ENCODE measurements at places on chromosomes 1 and 21.

DNA sequence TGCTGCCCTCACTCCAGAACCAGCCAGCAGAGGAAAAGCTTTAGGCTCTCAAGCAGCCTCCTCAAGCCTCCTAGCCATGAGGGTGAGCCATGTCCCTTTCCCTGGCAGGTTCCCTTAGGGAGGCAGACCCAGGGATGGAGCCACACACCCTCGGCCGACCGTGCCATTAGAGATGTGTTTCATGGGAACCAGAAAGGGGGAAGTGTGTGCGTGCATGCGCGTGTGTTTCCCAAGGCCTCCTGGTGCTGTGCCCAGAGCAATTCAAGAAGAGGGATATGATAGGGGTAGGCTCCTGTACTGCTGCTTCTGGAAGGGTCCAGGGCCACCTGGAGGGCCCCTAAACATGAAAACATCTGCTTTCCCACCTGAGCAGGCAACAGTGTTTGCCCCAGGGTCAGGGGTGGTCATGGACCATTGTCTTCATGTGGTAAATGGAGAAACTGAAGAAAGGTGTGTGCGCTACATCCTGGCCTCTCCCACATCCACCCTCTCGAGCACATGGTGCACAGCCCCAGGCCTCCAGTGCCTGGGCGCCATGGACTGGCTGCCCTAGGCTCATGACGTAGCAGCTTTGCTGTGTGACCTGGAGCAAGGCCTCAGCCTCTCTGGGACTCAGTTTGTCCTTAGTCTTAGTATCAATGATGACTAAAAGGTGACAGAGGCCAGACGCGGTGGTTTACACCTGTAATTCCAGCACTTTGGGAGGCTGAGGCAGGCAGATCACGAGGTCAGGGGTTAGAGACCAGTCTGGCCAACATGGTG lies 48.1 kb downstream of the SYF2 start:
- DNase-seq, result no peak

GRCh38 chr1:155050560-155051341 lies at the start of gene ADAM15:
ADAM15 (plus strand) TSS chr1:155051316; CDS start chr1:155051387, 71 bp downstream.
- DNase-seq, result no peak

- DNase-seq, result no peak
Observed at GRCh38 chr1:6086358-6086757, 40.7 kb downstream of the KCNAB2 start.

GRCh38 chr21:15534450-15534886 lies 195.3 kb upstream of the USP25 start:
- no peak for DNase-seq

GRCh38 chr1:2807036-2807435 lies 5.5 kb upstream of the TTC34 start:
- DNase-seq, result no peak

- no peak for DNase-seq
Observed at GRCh38 chr1:239587066-239587465, 200.7 kb downstream of the CHRM3 start.

GRCh38 chr1:243718893-243719292 lies 131.2 kb downstream of the AKT3 start:
- no peak for DNase-seq

DNA sequence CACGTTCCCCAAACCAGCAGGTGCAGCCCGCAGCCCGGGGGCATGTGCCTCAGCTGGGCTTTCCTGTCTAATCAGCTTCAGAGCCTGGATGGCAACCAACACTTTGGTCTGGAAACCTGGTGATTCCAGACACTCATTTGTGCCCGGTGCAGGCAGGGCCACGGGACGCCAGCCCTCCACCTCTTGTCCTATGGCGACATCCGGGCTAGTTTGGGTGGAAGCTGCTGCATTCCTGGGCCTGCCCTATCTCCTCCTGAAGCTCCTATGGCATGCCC lies 111.8 kb downstream of the WDR4 start:
- DNase-seq, result no peak

GRCh38 chr21:33904041-33904440 lies 11.6 kb downstream of the ATP5PO start:
- no peak for DNase-seq

DNA sequence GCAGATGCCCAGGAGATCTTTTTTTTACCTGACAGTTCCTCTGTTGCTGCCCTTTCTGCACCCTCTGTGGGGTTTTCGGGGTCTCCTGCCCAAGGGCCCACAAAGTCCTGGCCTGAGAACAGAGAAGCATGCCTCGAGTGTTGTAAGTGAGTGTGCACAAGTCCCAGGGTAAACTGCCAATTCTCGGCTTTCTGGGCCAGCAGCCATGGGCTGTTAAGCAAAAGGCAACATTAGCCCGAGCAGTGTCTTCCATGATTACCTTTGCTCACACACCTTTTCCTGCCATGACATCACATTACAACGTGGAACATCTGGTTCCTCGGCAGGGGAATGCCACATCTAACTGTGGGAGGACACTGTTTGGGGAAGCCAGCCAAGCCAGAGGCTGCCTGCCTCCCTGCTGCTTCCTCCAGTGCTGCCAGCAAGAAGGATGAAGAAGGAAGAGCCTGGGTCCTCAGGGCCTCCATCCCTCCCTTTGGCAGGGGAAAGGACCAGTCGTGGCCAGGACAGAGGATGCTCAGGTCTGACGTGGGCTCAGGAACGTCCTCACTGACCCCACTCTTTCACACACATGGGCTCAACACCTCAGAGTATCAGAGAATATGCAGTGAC lies 485.9 kb downstream of the OMA1 start:
- no peak for DNase-seq

- DNase-seq, result no peak
Observed at GRCh38 chr1:172404121-172404520, 16.4 kb upstream of the C1orf105 start.

DNA sequence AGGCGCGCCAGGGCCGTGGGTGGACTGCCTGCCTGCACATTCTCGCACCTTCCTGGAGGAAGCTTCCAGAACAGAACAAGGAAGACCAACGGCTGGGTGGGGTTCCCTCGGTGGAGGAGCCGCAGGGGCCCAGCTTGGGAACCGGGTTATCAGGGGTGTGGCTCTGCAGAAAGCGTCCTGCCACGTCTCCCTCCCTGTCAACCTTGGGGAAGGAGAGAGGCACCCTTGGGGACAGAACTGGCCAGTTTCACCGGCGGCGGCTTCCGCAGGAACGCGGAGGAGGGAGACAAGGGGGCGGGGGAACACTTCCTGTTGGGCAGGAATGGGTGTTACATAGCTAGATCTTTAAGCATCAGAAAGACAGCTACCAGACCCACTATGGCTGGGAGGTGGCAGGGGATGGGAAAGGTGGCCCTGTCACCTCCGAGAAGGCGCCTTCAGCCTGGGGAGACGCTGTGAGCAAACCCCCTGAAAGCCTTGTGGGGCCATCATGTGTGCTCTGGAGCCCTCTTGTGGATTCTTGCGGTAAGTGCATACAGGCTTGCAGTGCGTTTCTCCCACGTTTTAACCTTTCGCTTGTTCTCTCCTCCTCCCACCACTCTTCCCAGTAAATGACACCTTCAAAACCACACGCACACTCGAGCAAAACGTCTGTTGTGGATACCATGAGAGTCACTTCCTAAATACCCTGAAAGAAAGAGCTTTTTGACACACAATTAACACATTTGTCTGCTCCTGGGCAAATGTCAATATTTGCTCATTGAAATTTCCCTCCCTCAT lies 3.8 kb upstream of the PLEKHA6 start:
- no peak for DNase-seq

GRCh38 chr1:8653878-8654277 lies 163.6 kb downstream of the RERE start:
- DNase-seq, result no peak

DNA sequence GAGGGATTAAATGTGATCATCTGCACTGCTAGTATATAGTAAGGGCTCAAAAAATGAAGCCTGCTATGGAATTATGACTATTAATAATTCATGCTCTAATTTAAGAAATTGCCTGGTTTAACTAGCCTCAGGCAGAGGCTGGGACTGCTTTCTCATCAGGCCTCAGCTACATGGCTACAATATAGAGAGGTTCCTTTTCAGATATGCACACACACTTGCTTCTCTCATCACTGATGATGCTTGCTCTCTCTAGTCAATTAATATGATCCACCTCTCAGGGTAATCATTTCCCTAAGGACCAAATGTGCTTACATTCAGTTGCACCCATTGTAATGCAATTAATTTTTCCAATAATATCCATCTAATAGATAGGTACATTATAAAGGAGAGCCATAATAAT lies 324.9 kb upstream of the ST6GALNAC5 start:
- DNase-seq, result no peak

GRCh38 chr1:10773376-10773775 lies 23.1 kb downstream of the CASZ1 start:
- DNase-seq, result no peak

- no peak for DNase-seq
Observed at GRCh38 chr1:62090016-62090415, 104.6 kb upstream of the L1TD1 start.

DNA sequence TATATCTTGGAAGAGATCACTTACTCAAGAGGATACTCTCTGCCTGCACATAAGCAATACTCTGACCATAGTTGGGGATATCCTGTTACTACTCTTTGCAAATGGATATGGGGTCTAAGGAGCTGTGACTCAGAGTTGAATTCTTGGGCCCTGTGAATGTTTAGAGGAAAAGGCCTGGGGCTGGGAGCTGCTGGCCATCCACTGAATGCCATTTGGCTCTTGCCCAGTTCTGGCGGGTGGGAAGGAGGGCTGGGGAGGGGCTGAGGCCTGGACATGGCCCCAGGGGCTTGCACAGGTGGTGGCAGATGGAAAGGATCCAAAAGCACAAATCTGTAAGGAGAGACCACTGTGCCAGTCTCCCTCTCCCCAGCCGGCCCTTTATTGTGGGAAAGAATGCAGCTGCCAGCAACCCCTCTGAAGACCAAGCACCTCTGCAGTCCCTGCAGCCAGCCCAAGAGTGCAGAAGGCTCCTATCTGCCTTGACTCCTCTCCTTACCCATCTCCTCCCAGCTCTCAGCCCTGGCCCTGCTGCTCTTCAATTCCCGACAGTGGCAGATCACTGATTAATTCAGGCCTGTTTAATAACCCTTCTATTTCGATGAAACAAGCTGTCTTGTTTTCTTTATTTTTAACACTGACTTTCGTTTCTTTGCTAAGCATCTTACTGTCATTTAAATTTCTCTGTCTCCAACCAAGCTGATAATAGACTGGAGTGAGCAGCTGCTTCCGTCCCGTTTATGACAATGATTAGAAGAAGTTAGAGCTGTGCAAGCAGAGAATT lies 12.1 kb downstream of the PLXNA2 start:
- no peak for DNase-seq

DNA sequence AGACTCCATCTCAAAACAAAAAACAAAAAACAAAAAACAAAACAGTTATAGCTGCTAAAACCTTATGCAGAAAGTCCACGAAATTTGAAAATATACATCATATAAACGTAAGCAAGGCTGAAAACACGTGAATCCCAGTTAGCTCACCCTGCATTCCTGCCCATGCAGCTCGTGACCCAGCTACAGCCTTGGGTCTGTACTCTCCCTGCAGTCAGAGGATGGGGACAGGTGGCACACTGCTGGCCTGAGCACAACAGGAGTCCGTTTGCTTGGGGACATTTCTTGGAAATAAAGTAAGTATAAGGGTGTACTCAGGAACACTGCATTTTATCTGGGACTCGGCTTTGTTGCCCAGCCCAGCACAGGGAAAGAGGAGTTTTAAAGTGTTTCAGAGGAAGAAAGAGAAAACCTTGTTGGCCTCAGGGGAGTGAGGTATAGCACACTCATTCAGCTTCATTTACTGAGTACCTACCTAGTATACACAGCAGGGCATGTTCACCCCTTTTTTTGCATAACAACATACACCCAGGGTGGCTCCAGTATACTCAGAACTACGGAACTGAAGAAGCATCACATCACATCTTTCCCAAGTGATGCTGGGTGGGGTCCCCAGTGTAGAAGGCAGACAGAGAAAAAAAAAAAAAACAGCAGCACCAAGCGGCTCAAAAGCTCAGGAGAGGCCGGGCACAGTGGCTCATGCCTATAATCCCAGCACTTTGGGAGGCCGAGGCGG lies 44.1 kb downstream of the CAPZB start:
- DNase-seq, result no peak

GRCh38 chr1:51328279-51328678 lies 2.1 kb downstream of the TTC39A start:
- DNase-seq, result no peak

DNA sequence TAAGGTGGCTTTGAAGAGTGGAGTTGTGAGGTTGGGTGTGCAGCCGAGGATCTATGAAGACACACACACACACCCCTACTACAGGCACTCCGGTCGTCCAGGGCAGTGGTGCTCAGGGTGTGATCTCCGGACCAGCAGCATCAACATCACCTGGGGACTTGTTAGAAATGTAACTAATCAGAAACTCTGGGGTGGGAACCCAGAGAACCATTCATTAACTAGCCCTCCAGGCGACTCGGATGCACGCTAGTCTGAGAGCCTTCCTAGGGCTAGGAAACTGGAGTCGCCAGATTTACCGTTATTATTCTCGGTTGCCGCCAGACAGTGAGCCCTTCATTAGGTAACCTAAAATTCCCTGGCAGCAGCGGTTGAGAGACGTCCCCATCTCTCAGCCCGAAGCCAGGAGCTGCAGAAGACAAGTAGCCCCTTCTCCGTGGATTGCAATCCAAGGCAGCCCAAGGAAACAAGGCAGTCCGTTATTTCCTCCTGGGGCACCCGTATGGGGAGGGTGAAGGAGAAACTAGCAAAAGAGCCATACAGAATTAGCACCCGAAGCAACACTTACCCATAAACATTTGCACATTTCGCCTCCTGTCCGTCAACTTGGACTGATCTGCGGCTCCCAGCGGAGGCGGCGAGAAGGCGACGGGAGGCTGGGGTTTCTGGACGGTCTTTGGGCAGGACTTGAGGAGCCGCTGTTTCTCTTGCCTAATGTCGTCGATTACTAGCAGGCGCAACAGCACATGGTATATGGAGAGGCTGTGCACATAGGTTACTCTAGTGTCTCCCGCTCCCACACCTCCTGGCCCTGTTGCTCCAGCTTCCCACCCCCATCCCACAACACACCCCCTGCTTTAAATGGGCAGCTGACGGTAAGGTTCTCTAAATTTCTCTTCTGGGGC lies 2.9 kb upstream of the CCN1 start:
- no peak for DNase-seq

DNA sequence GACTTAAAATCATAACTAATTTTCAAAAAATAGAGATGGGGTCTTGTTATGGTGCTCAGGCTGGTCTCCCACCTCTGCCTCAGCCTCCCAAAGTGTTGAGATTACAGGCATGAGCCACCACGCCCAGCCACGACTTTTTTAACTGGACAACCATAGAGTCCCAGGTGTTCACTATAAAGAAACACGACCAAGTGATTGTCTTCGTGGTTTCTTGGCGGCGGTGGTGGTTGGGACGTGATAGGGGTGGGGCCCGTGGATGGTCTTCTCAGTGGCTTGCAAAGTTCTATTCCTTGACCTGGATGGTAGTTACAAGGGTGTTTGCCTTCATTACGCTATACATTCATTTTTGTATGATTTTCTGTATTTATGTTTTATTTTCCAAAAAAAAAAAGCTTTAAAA lies 34.6 kb upstream of the COX20 start:
- no peak for DNase-seq

Data from thoracic aorta (tissue), 2 donors.